ENCODE measurements at places on chromosomes 2 and 18.

DNA sequence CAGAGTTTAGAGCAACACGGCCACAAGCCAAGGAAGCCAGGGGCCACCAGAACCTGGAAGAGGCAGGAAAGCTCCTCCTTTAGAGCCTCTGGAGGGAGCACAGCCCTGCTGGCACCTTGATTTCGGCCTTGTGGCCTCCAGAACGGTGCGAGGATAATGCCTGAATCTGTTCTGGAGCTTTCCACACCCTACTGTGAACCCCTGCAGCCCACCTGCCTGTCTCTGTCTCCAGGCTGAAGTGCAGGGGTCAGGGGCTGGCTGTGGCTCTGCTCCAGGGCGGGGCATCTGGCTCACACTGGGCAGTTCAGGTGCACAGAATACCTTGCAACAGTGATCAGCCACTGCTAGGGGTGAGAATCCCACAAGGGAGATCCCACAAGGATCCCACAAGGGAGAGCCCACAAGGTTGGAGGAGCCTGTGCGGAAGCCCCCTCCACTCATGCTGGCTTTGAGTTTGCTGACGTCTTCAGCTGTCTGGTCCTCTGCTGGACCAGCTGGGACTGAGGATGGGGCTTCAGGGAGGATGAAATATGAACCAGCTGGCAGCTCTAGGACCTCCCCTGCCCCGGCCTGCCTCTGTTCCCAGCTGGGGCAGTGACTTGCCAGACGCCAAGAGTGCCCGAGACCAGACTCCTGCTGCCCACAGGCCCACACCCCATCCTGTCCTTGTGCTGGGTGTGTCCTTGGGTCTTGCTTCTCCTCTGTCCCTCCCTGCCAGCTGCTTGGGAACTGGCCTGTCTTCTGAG lies 56.4 kb upstream of the OTOS start:
- no peak for DNase-seq

DNA sequence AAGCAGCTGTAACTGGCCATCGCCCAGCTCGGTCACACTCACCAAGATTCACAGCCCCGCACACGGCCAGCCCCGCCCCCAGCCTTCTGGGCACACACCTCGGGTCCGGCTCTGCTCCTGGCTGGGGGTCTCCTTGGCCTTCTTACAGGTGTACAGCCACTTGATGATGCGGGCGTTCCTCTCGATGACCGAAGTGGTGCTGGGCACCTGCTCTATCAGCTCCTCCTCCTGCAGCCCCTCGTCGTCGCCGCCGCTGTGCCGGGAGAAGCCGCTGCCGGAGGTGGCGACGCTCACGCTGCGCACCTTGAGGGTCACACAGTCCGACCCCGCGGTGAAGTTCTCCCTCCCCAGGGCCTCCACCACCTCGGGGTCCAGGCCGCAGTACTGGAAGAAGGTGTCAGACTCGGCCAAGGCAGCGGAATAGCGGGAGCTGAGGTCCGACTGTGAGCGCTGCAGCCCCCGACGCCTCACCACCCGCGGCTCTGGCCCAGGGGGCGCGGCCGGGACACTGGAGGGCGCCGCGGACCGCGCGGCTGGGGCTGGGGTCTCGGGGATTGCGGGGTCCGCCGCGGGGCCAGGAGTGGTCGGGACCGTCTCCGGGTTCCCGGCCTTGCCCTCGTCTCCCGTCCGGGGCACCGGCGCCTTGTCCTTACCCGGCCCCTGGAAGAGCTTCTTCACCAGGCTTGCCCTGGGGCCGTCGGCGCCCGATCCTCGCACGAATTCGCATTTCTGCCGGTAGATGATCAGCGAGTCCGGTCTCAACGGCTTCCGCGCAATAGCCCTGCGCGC lies 769 bp downstream of the FAM110C start:
- no peak for DNase-seq

- no peak for DNase-seq
Measured at GRCh38 chr18:5452943-5453443, 90.8 kb downstream of the EPB41L3 start.

GRCh38 chr2:238640486-238640885 lies 207.4 kb upstream of the TWIST2 start:
- DNase-seq: no peak

DNA sequence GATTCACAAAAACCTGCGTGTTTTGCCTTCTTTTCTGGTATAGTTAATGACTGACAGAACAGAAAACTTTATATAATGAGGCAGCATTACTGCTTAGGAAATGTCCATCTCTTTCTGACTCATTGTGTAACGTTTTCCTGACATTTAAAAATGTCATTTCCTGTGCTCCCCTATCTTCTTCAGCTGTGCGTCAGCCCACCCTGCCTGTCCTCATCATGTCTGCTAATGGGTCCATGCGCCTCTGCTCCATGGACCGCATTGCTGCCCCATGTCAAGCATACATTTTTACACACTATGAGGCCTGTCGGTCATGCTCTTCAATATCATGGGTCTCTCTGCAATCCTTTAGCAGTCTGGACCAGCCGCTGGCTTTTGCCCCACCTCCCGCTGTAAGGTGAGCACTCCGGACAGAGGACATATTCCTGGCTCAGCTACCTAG lies 234.3 kb downstream of the CDCA7 start:
- no peak for DNase-seq

- no peak for DNase-seq
Measured at GRCh38 chr2:164069540-164069939, 333.7 kb upstream of the FIGN start.
